ENCODE measurements at places on chromosomes 16 and 17.

DNA sequence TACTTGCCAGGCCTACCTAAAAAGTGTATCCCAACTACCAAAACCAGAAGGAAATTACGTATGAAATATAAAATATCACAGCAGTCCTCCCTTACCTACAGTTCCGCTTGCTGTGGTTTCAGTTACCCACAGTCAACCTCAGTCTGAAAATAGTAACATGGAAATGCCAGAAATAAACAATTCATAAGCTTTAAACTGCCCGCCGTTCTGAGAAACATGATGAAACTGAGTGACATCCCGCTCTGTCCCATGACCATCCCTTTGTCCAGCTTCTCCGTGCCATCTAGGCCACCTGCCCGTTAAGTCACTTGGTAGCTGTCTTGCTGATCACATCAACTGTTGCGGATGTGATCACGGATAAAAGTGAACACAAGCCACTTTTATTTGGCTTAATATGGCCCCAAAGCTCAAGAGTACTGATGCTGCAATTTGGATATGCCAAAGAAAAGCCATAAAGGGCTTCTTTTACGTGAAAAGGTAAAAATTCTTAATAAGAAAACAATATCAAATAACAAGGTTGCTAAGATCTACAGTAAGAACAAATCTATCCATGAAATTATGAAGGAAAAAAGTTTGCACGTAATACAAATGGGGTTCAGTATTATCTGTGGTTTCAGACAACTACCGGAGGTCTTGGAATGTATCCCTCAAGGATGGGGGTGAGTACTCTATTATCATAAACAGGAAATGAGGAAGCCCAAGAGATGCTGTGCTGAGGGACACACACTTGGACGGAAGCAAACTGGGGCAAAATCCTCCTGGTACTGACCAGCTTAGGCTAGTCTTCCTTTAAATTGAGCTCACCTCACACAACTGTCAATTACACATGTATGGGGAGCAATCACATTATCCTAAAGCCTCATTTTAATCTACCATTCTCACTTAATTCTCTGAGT, 8.2 kb downstream of the USP22 start:
- no peak for DNase-seq

DNA sequence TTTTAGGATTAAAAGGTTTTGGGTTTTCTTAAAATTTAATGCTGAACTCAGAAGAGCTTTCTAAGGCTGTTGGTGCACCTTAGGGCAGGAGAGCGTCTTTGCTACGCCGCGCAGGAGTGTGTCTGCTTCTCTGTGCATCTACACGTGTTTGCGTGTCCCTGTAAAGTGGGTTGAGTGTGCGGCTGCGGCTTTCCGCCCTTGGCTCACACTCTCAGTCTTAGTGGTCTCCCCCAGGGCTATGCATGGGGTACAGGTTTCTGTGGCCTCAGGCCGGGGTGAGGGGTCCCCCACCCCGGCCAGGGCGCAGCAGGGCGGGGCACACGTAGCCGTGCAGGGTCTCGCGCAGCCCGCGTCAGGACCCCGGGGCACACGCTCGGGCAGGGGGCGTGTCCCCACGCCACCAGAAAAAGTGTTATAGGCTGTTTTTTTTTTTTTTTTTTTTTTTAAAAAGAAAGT, 727 bp upstream of the TENT4B start:
- DNase-seq: peak; percentile 42

GRCh38 chr17:66679631-66680517, 155.0 kb upstream of the CACNG5 start:
- no peak for DNase-seq

GRCh38 chr16:7513429-7513828, 180.8 kb downstream of the RBFOX1 start:
- no peak for DNase-seq

GRCh38 chr17:34399725-34400124, 36.7 kb upstream of the CCL1 start:
- DNase-seq: no peak

DNA sequence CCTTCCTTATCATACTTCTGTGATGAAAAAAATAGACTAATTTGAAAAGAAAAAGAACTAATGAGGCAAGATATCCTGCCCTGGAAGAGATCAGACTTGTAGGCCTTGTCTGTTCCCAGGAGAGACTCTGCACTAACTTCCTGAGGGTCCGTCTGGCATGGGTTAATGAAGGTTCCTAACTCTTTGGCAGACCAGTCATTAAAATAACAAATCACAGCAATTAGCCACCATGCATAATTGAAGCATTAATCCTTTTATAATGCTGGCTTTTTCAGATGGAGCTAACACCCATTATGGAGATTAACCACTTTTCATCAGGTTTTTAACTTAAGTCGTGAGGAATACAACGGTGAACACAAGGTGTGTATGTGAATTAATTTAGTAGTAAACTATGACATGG, 10.4 kb upstream of the KRT10 start:
- DNase-seq: no peak

DNA sequence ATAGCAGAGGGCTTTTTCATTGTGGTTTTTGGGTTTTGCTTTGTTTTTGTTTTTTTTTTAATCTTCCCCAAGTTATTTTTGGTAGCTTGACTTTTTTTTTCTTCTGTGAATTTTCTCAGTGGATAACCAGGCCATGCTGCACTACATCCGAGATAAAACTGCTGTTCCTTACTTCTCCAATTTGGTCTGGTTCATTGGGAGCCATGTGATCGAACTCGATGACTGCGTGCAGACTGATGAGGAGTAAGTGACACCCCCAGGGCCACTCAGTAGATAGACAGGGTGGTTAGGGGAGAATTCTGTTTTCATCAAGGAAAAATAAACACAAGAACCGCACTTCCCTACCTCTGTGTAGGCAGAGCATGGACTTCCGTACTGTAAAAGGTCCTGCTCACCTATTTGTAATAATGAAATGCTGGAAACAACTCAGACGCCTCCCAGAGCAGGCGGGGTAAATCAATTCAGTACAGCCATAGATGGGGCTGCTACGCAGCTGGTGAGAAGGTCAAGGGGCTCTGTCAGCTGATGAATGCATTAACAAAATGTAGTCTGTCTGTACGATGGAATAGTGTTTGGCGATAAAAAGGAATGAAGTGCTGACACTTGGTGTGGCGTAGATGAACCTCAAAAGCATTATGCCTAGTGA, 28.6 kb downstream of the CLEC16A start:
- DNase-seq: no peak

- DNase-seq: no peak
Measured at GRCh38 chr16:72298961-72299360, 127.0 kb upstream of the PMFBP1 start.

Data from NK-92 treated with Interleukin-12 subunit alpha and Interleukin-12 subunit beta, amount 100 ng/mL, for 24 hours (cell line).